ENCODE measurements at places on chromosomes 2 and 18. TPM values are rescaled to one million over a fixed set of nuclear protein-coding genes. Genes with fewer than 3 reads are reported as not detected.

GRCh38 chr18:48460929-48461583 is 51.9 kb upstream of the ZBTB7C start:
- no peak for DNase-seq

CRYBA2 gene
- not detected for total RNA-seq

- no peak for DNase-seq
These were observed 92.9 kb upstream of the CYP1B1 start for GRCh38 chr2:38168710-38169480.

SERPINB2 gene
- total RNA-seq = not detected

TMEM178A gene
- 4.8 TPM for total RNA-seq

GTF3C2 gene
- 61.4 TPM for total RNA-seq

GATA6 gene
- total RNA-seq = 23.8 TPM

Measured in endothelial cell (in vitro differentiated cells).